ENCODE measurements at places on chromosomes 12 and 14. TPM values are rescaled to one million over a fixed set of nuclear protein-coding genes. Genes with fewer than 3 reads are reported as not detected.
A peak's percentile ranks its signal among the peaks of the same experiment; 100 is the strongest.

DNA sequence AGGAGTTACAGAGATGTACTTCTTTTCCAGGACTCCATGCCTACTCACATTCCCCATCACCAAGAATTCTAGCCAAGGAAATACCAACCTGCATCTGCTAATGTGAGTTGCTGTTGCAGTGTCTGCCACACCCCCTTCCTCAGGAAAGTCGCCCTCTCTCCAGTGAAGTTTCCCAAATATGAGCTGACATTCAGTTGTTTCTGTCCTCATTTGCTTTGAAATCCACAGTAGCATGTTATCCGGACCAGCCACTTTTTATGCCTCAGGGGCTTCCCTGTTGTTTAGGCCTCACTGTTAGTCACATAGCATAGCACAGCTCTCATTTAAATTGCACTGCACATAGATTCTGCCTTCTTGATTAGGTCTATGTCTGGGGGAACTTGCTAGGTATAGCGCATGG lies 212.4 kb downstream of the EGLN3 start:
- no peak for DNase-seq

DNA sequence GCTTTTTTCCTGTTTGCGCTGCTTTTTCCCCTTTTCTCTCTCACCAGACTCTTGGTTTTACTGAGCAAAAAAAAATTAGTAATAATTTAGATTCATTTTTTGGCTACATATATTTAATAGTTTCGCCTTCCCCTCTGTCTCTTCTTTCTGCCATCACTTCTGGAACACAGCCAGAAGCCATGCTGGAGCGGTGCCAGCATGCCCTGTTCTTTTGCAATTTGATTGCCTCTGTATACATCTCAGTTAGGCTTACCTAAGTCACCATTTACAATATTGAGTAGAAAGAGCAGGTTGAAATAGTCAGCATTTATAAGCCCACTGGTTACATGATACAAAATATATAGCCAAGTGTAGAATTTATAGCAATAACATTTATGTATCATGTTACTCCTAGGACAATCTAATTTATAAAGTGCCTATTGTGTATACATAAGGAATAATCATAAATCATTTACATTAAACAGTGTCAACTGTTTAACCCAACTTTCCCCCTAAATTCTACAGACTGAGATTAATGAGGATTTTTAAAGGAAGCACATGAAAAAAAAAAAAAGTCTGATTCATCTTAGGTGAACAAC lies 413.8 kb upstream of the SOX5 start:
- no peak for DNase-seq

DNA sequence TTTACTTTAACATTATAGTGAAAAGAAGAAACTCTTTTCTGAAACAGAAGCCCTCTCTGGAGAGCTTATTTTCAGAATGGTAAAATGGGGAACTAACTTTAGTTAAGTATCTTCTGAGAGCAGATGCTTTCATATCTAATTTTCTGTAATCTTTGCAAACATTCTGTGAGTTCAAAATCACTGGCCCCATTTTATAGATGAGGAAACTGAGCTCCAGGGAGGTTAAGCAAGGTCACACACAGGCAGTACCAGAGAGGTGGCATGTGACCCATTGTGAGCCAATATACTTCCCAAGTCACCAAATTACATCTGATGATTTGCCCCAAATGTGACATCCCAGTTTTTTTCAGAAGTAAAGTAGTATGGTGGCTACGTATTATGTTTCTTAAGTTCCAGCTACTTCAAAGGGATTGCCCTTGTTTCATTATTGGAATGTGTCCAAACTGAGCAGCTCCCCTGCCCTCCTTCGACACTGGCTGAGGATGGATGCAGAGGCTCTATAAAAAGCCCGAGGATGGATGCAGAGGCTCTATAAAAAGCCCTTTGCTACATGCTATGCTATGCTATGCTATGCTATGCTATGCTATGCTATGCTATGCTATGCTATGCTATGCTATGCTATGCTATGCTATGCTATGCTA lies 36.2 kb upstream of the NUDT4 start:
- DNase-seq = no peak

GRCh38 chr12:52223406-52224039 lies 9.5 kb upstream of the KRT7 start:
- no peak for DNase-seq

GRCh38 chr12:99619389-99620158 lies 28.0 kb upstream of the GARIN6 start:
- peak; percentile 5 for DNase-seq

- DNase-seq = no peak
Observed at GRCh38 chr14:74508292-74508731, 14.7 kb downstream of the ISCA2 start.

DNA sequence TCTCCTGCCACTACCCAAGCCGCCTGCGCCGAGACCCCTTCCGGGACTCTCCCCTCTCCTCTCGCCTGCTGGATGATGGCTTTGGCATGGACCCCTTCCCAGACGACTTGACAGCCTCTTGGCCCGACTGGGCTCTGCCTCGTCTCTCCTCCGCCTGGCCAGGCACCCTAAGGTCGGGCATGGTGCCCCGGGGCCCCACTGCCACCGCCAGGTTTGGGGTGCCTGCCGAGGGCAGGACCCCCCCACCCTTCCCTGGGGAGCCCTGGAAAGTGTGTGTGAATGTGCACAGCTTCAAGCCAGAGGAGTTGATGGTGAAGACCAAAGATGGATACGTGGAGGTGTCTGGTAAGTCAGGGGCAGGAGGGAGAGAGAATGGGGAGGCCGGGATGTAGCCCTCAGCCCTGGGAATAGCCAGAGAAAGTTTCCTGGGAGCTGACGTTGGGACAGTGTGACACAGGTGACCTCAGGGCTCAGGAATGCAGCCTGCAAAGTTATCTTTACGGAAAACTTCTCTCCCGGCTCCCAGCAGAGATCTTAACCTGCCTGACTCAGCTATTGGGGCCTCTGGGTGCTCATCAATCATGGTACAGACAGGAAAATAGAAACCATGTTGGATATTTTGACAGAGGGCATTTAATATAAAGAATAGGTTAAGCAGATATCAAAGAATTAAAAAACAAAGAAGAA lies 747 bp downstream of the HSPB8 start:
- no peak for DNase-seq

- DNase-seq = no peak
Observed at GRCh38 chr12:27577688-27578087, 53.7 kb downstream of the PPFIBP1 start.

- no peak for DNase-seq
Observed at GRCh38 chr14:104633276-104634137, 28.9 kb upstream of the TMEM179 start.

GRCh38 chr14:39217214-39217879 lies 16.4 kb upstream of the MIA2 start:
- DNase-seq = no peak

DNA sequence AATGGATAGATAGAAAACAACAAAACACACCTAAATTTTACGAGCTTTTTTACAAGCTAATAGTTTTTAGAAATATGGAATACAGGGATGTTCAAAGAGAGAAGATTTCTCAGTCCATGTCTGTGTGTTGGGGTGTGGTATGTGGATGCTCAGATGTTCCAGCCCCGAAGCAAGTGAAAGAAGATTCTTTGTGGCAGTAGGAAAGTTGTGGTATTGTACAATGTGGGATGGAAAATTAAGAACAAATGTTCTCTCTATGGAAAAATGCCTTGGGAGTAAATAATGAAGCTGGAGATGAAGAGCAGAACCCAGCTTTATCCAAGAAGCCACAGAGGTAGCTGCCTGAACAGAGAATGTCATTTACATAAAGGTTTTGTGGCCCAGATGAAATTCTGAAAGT lies 150.3 kb upstream of the PRKD1 start:
- no peak for DNase-seq

The IL22 gene
- total RNA-seq = 0.38 TPM

The AQP2 gene
- total RNA-seq = 0.05 TPM
